ENCODE measurements at places on chromosomes 2 and 18.
A peak's percentile ranks its signal among the peaks of the same experiment; 100 is the strongest.

GRCh38 chr2:231227310-231228162 lies 29.1 kb downstream of the ARMC9 start:
- peak; percentile 6 for DNase-seq

DNA sequence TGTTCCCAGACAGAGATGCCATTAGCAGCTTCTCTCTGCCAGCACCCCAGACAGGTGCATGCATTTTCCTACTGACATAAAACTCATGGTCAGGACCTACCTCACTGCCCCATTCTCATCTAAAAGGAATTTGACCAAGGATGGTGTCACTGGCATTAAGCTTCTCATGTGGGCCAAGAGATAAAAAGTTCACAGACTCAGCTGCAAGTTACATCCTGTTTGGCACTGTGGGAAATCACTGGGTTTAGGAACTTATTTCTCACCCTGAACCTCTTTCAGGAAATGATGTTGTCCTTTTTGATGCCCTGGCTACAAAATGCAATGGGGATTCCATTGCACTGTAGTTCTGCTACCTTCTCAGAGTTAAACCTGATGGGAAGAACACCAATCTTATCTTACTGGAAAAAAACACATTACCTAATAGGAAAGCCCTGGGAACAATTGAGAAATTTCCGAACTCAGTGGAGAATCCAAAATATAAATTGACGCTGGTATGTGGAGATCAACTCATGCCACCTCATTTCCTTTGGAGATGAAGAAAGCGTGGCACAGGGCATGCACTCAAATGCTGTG lies 252.1 kb upstream of the COPS8 start:
- DNase-seq, result no peak

DNA sequence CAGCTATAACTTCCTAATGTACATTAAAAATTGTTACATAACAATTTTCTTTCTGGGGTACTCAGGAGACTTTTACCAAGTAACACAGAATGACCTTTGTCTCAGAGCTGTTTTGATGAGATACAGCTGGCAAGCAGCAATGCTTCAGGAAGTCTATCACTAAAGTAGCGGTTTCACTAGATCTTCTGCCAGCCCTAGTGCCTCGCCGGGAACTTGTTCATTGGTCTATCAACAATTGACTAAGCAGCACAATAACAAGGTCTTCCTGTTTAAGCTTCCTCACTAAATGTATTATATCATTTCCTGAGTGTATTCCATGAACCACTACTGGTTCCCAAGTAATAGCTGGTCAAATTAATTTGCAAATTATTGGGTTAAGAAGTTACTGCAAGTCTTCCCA lies 69.2 kb downstream of the TRIP12 start:
- DNase-seq, result peak; percentile 3

DNA sequence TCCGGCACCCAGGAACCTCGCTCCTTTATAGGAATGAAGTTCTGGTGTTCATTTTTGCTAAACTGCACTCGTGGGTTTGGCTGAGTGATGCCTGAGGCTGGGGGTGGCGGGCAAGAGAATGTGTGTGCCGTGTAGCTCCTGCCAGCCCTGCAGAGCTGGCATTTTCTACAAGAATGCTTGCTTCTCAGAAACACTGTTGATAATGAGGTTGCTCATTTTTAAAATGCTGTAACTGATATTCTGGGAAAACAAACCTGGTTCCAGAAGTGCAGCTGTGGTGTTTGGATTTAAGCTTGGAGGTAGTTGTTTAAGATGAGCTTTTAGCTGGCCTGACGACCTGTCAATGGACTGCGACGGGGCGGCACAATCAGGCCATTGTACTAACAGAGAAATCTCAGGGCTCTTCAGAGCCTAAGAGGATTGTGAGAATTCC lies 511.9 kb upstream of the TNP1 start:
- DNase-seq, result no peak

DNA sequence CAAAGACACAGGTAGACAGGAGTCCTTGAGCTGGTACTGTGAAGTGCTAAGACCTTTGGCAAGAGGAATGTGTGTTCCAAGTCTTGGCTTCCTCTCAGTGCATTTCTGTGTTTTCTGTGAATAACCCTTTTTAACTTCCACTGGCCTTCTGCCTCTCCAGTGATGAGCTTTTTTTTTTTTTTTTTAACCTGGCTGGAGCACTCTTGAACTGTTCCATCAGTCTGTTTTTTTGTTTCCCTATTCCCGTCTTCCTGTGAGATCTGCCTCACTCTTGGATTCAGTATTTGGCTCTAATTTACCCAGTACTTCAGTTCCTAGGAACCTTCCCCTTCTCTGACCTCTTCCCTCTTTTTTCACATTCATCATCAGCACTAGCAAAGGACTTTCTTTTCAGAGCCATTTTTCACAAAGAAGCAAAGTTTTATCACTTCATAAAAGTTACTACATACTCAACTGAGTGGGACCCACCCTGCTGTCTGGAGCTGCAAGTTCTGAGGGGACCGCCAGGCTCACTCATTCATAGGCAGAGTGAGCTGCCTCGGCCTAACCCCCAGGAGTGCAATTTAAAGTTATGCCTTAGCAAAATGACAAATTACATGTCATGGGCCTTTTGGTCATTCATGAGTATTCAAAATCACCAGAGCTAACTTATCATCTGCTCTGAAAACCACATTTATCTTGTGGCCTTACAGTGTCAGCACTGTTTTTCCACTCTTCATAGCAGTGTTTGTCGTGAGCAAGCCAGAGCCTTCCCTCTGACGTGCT lies 126.9 kb upstream of the DAPL1 start:
- no peak for DNase-seq

Measured in stimulated activated CD8-positive, alpha-beta memory T cell treated with anti-CD3 and anti-CD28 coated beads, Interleukin-2, amount 100 ng/mL, for 48 hours (primary cell).